ENCODE measurements at places on chromosomes 16 and 17. TPM values are rescaled to one million over a fixed set of nuclear protein-coding genes. Genes with fewer than 3 reads are reported as not detected.

Gene INCA1
- total RNA-seq = 0.88 TPM

Gene KCNJ12
- 0.03 TPM for total RNA-seq

Gene CHAD
- not detected for total RNA-seq

Gene CCDC200
- total RNA-seq = not detected

DNA sequence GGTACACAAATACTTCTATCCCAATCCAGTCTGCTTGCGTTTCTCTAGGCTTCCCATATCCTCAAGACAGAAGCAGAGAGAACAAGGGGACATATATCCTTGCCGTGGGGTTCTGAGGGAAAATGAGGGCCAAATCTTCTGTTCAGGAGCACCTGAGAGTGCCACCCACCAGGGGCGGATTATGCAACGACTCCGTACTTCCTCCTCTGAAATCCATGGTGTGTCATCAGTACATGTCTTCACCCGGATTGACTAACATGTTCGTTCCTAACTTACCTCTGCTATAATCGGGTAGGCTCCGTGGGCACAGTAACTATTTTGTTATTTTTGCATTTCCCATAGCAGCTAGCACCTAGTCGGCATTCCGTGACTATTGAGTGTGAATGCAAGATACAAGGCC is 7.8 kb upstream of the ZNF200 start:
- DNase-seq = no peak

GRCh38 chr16:28504707-28505404 is 1.8 kb downstream of the IL27 start:
- DNase-seq = no peak

DNA sequence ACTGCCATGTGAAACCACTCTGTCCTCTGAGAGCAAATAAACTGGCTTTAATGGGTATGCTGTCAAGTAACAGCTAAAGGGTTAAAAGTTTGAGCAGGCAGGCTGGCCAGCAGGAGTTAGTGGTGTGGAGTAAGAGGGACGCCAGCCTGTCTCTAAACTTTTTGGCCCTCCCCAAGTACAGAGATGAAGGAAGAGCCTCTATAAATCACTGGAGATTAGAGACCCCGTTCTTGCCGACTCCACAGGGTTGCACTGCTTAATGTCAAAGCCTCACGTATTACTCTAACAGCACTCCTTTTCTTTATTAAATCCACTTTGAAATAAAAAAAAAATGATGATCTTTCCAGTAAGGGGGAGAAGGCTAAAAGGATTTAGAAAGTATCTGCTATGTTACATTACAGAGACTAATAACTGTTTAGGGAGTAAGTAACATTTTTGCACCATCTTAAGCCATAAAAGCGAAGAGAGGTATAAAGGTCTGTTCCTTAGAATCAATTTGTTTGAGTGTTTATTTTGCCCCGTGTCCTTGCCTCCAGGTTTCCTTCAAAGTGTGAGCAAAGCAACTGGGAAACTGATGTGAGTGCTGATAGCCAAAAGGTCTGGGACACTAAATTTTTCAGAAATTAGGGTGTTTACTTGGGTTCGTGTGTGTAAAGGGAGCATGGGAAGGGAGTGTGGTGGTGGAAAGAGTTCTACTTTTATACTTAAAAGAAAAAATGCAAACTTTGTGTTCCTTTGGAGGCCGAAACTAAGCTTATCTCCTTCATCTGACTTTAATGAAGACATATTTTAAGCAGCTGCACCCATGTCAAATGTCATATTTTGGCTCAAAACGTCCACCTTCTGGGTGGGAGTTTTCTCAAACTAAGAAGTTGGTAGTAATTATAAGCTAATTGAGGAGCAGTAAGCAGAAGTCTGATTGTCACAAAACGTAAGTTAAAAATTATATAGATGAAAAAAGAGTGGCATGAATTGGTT is 109.9 kb upstream of the TBX2 start:
- no peak for DNase-seq

GRCh38 chr16:5069048-5069447 is 2.6 kb upstream of the ALG1 start:
- no peak for DNase-seq

DNA sequence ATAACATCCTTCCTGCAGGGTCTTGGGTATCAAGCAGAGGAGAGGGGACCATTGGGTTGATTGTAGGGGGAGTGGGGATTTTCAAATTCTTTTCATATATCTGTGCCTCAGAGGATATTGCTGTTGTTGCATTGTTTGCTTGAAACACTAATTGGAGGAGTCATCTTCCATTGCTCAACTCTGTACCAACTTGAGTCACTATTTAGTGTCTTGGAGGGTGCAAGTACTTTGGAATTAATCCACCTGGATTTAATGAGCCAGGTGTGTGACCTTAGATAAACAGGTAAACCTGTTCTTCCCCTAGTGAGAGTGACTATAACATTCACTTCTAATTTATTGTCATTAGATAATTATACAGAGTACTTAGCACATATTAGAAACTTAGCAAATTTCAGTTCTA is 151.3 kb upstream of the CNTNAP4 start:
- no peak for DNase-seq

DNA sequence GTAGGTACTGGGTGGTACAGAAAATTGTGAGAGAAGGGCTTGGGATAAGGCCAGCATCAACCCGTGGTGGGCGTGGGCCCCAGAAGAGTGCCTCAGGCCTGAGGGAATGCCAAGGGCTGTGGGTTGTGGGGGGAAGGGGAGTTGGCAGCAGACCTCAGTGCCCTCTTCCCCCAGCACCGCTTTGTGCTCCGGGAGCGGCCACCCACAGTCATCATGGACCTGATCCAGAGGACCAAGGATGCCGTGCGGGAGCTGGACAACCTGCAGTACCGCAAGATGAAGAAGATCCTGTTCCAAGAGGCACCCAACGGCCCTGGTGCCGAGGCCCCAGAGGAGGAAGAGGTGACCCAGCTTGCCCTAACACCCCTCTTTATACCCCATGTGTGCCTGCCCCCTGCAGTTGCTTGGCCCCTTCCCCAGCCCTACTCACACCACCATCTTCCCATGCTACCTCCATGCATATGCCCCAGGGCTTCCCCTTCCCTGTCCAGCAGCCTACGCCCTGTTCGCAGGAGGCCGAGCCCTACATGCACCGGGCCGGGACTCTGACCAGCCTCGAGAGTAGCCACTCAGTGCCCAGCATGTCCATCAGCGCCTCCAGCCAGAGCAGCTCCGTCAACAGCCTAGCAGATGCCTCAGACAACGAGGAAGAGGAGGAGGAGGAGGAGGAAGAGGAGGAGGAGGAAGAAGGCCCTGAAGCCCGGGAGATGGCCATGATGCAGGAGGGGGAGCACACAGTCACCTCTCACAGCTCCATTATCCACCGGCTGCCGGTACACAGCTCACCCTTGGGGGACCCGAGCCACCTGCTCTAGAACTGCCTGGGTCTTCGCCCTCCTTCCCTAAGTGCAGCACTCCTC is 9.1 kb downstream of the TAOK2 start:
- DNase-seq = no peak

DNA sequence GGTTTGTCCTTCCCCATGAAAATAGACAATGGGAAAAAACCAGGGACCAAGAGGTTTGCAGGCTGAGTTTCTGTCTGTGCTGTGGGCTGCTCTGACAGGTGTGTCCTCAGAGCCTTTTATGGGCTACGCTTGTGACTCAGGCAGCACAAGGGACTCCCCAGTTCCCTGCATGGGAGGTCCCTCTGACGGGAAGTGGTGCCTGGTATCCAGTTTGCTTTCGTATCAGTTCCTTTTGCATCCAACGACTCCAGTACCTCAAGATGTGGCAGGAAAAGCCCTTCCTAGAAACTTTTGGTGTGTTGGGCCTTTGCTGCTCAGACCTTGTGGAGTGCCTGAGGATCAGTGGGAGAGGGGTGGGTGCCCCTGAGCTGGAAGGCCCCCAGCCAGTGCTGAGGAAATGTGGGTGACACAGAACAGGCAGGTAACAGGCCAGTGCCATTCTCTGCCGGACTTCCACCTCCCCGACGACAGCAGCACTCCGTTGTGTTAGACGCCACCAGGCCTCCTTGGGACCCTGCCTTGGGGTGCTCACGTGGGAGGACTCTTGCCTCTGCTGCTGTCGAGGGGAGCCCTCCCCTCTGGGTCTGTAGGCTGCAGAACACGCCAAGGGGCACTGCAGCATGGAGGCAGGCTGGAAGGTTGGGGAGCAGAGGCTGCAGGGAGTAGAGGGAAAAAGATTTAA is 38.4 kb upstream of the IRF8 start:
- DNase-seq = no peak

DNA sequence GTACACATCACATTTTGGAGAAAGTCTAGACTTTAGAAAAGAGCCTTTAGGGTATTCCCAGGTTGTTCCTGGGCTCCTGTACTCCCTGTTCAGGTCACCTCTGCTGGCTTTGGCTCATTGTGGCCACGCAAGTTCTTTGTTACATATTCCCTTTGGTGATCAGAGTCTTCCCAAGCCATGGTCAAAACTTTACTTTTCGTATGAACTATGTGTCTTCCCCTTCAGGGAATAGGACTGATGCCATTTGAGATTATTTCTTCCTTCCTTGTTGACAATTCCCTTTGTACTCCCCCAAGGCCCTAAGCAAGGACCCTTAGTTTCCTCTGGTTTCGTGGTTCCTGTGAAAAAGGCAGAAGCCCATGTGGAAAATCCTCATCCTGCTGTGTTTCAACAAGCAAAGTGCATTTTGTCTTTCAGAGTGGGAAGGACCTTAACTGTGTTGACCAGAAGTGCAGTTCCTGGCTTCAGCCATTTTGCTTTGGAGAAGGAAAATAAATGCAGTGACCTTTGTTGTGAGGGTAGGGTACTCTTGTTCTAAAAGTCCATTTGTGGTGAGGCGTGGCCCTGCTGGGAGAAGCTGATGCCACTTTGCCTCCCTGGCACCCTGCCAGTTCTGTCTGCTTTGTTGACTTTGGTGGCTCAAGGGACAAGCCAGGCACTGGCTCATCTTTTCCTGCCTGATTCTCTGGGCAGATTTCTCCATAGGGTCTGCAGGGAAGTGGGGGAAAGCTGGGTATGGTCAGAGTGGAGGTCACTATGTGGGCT is 55.1 kb downstream of the ZNRF1 start:
- peak; percentile 8 for DNase-seq

DNA sequence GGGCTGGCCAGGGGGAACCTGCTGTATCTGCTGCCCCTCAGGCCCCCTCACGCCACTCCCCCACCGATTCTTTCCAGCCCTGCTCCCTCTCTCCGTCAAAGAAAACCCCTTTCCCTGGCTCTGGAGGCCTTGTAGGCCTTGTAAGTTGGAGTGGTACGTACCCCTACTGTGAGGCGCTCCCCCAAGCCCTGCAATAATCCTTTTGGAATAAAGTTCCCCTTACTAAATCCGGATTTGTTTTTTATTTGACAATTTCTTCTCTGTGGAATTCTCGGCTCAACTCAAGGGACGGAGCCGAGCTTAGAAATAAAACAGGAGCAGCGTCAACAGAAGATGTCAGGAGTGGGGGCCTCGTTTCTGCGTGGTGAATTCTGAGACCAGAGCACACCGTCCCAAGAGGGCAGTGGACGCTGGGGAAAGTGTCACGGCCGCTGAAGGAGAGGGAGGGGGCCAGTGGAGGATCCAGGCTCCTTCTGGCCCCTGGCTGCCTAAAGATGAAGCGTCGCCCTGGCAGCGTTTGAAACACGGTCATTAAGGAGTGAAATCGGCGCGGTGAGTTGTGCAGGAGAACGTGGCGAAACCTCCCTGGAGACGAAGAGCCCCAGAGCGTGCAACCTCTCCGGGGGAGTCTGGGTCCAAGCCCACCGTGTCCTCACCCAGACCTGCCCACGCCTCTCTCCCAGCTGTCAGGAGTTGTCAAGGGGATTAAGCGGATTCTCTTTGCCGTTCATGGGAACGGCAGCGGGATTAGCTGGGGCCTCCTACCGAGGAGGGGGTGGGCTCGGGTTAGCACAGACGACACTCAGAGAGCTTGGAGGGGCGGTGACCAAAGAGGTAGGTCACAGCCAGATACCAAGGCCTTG is 47.0 kb downstream of the SLC7A5 start:
- DNase-seq = no peak

GRCh38 chr17:75876938-75877751 is 1.2 kb downstream of the TRIM47 start:
- peak; percentile 98 for DNase-seq

GRCh38 chr16:259814-260253 is 15.9 kb downstream of the RGS11 start:
- no peak for DNase-seq
